ENCODE measurements at places on chromosomes 3 and 15. TPM values are rescaled to one million over a fixed set of nuclear protein-coding genes. Genes with fewer than 3 reads are reported as not detected.

The CASR gene
- total RNA-seq, result not detected

The GCHFR gene
- total RNA-seq, result 97.7 TPM

The NEO1 gene
- 102 TPM for total RNA-seq

The CPLX3 gene
- total RNA-seq, result 0.17 TPM

The FURIN gene
- 163 TPM for total RNA-seq

The EPHB1 gene
- total RNA-seq, result 11.1 TPM

The MINAR1 gene
- 0.25 TPM for total RNA-seq

The SPESP1 gene
- 2.9 TPM for total RNA-seq

The C3orf20 gene
- not detected for total RNA-seq

The SETD5 gene
- 77.8 TPM for total RNA-seq

The CLRN1 gene
- total RNA-seq, result not detected

The SYNPR gene
- not detected for total RNA-seq

The STARD5 gene
- total RNA-seq, result 92.7 TPM

The CYP8B1 gene
- total RNA-seq, result not detected

The IQCF5 gene
- not detected for total RNA-seq

The GPR149 gene
- total RNA-seq, result not detected

The PARL gene
- total RNA-seq, result 19.5 TPM

The ETV5 gene
- 10.0 TPM for total RNA-seq

The SLC22A14 gene
- 0.45 TPM for total RNA-seq

The PLIN1 gene
- total RNA-seq, result 18.7 TPM

Data from lower leg skin (tissue), 4 donors.